ENCODE measurements at places on chromosomes 3 and 15.

DNA sequence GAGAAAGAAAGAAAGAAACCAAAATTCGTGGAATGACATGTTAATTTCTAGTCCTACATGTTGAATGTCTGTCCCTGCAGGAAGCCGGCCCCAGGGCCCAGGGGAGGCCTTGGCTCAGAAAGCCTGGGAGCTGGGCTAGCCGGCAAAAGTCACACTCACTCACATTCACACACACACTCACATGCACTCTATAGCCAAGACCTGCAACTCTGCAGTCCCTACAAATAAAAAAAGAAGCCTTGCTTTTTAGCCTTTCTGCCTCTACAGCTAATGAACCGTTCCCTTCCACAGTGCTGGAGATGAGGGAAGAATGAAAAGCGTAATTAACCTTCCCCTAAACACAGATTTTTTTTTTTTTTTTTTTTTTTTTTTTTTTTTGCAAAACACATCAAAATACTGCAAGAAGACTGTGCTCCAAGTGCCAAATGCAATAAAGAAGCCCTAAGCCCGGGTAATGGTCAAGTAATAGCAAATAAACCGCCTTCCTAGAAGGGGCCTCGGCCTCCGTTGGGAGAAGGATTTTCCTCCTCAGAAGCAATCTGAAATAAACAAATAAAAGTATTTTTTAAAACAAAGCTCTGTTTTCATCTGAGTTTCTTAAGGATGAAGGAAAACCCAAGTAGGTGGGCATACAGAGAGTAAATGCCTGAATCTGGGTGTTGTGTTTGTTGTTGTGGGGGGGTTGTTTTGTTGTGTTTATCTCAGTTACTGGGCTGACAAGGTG is 4.3 kb downstream of the MECOM start:
- no peak for DNase-seq

GRCh38 chr15:69314131-69314530 is 15.4 kb downstream of the PAQR5 start:
- DNase-seq: no peak

DNA sequence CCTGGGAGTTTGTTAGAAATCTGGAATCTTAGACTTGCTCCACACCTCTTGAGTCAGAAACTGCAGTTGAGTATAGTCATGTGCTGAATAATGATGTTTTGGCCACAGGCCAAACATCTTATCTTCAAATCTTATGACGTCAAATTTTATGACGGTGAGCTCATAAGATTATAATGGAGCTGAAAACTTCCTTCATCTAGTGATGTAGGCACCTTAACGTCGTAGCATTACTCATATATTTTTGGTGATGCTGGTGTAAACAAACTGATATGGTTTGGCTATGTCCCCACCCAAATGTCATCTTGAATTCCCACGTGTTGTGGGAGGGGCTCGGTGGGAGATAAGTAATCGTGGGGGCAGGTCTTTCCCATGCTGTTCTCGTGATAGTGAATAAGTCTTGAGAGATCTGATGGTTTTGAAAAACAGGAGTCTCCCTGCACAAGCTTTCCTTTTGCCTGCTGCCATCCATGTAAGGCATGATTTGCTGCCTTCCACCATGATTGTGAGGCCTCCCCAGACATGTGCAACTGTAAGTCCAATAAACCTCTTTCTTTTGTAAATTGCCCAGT is 268.0 kb upstream of the PROK2 start:
- no peak for DNase-seq

DNA sequence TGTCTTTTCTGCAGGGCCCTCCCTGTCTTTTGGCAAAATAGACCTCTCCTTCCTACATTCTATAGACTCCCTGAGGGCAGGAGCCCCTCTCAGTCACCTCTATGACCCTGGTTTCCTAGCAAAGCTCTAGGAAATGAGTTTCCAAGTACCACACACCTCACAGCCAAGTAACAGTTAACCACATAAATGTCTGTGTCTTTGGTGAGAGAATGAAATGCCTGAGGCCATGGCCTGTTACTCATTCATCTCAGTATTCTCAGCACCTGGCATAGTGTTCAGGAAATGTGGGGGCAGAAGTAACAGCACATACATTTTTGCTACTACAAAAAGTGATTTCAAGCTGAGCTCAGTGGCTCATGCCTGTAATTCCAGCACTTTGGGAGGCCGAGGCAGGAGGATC is 21.0 kb downstream of the RFT1 start:
- no peak for DNase-seq

GRCh38 chr15:90463381-90463780 is 66.3 kb upstream of the CRTC3 start:
- no peak for DNase-seq

DNA sequence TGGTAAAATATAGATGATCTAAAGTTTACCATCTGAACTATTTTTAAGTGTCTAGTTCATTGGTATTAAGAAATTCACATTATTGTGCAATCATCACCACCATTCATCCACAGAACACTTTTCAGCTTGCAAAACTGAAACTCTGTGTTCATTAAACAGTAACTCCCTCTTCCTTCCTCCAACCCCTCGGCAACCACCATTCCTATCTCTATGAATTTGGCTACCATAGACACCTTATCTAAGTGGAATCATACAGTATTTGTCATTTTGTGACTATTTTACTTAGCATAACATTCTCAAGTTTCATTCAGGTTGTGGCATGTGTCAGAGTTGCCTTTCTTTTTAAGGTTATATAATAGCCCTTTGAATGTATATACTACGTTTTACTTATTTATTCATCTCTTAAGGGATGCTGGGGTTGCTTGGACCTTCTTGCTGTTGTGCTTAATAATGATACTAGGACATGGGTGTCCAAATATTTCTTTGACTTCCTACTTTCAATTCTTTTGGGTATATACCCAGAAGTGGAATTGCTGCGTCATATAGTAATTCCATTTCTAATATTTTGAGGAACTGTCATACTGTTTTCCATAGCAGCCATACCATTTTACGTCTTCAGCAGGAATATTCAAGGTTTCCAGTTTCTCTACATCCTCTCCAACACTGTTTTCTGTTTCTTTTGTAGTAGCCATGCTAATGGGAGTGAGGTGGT is 20.9 kb downstream of the KAT2B start:
- no peak for DNase-seq

DNA sequence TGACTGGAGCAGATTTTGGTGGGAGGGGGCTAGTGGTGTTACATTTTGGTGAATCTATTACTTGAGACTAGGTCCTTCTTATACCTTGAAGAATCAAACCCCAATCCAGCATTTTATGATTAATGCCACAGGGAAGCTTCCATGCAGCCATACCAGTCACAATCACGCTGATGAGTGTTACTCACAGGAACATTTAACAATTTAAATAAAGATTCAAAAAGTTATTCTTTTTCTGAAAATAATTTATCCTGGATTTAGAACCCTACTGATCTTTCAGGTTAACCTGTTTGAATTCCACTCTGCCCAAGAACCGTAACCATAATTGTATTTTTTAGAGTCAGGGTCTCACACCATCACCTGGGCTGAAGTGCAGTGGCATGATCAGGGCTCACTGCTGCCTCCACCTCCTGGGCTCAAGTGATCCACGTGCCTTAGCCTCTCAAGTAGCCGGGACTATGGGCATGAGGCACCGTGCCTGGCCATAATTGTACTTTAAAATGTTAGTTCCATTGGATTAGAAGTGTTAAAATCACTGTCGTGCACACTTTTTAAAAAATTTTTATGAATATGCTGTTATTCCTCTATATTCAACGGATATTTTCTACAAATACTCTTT is 929 bp upstream of the MTMR10 start:
- DNase-seq: no peak

- DNase-seq: no peak
These were observed 44.1 kb downstream of the KLHL25 start for GRCh38 chr15:85750319-85751290.

- DNase-seq: no peak
These were observed 12.6 kb upstream of the PLCL2 start for GRCh38 chr3:16871915-16872842.

- no peak for DNase-seq
These were observed 145.5 kb upstream of the TPM1 start for GRCh38 chr15:62896969-62897486.

GRCh38 chr15:34336991-34337556 is 507 bp downstream of the SLC12A6 start:
- DNase-seq: no peak

DNA sequence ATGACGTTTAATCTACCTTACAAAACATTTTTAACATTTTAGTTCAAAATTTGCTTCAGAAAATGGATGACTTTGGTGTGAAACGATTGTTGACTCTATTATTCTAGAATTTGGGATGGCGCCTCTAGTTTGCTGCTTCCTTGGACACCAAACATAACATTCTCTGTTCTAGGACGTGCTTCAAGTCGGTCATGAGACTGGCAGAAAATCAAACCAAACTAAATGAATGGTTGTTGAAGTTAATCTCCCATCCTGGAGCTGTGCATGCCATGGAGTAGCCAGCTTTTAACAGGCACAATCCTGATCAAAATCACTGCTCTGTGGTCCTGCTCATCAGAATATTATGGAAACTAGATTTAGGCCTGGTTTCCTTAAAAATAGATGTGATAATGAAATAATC is 9.6 kb upstream of the LRRFIP2 start:
- no peak for DNase-seq

GRCh38 chr3:188151438-188151837 is 2.5 kb upstream of the LPP start:
- DNase-seq: no peak

- no peak for DNase-seq
These were observed 219.2 kb upstream of the GOLGA6L4 start for GRCh38 chr15:84016371-84016770.

DNA sequence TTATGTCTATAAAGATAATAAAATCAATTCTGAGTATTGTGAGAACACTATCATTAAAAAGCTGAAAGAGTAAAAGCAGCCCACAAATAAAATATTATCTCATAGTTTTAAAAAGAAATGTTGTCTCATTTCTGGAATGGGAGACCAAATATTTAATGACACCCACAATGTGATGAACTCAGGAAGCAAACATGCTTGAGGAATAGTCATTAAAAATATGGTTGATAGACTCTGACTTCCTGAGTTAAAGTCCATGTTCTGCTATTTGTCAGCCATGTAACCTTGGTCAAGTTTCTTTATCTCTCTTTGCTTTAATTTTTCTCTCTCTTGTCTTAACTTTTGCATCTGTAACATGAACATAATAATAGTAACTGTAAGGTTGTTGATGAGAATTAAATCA is 35.5 kb upstream of the CHMP2B start:
- DNase-seq: no peak

GRCh38 chr3:123800362-123800682 is 83.8 kb downstream of the MYLK start:
- DNase-seq: no peak

All from activated CD8-positive, alpha-beta memory T cell treated with anti-CD3 and anti-CD28 coated beads for 1 hour (primary cell).